Activated T-cell treated with anti-CD3 and anti-CD28 coated beads, Interleukin-2, amount 50 U/mL, for 72 hours (primary cell): ENCODE measurements at places on chromosomes 2 and 18. TPM values are rescaled to one million over a fixed set of nuclear protein-coding genes. Genes with fewer than 3 reads are reported as not detected.

The FNDC4 gene
- 0.19 TPM for total RNA-seq

GRCh38 chr18:61502472-61502871 lies 169.2 kb downstream of the CDH20 start:
- peak; percentile 3 for DNase-seq
- H3K4me3 ChIP-seq = no peak overlapping the region
- H3K27ac ChIP-seq = no peak overlapping the region
- H3K27me3 ChIP-seq = peaks cover 9% of the 10 kb centered on the region

GRCh38 chr18:70261141-70261788 lies 27.6 kb upstream of the SOCS6 start:
- DNase-seq = no peak
- no peaks in the 10 kb centered on the region for H3K4me1 ChIP-seq
- H3K4me3 ChIP-seq = no peak overlapping the region
- H3K27me3 ChIP-seq = peaks cover 12% of the 10 kb centered on the region

DNA sequence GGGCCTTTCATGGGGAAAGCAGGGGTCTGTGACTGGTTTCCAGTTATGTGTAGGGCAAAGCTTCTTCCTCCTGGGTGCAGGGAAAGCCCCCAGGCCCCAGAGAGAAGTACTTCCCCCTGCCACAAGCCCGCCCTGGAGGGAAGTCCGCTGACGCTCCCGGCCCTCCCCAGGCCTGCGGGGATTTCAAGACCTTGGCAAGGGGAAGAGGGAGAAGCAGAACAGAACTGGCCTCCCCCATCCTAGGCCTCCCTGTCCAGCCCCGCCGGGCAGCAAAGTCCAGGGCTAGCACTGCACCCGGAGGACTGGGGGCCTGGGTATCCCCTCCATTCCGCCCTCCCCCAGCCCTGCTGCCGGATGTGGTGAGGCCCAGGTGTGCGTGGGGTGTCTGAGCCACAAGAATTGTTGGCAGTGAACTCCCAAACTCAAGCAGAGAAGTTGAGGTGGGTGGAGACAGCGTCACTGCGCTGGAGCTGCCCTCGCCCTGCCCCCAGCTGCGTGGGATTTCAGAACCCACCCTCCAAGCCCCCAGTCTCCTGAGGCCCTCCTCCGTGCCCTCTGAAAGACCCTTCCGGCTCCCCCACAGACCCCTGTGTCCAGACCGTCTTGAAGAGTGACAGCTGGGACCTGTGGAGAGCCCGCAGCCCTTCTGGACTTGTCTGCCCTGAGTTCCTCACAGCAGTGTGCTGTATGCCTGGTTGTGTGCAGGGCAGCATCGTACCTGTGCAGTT lies 1.1 kb upstream of the DUSP2 start:
- peak overlapping the region; percentile 94 for H3K27ac ChIP-seq
- H3K27me3 ChIP-seq = no peaks in the 10 kb centered on the region
- peaks cover 19% of the 10 kb centered on the region for H3K36me3 ChIP-seq
- DNase-seq = peak; percentile 94
- H3K4me1 ChIP-seq = peaks cover 73% of the 10 kb centered on the region
- peak overlapping the region; percentile 76 for H3K4me3 ChIP-seq

The DNAJC5G gene
- total RNA-seq = not detected

The LCT gene
- 0.29 TPM for total RNA-seq

DNA sequence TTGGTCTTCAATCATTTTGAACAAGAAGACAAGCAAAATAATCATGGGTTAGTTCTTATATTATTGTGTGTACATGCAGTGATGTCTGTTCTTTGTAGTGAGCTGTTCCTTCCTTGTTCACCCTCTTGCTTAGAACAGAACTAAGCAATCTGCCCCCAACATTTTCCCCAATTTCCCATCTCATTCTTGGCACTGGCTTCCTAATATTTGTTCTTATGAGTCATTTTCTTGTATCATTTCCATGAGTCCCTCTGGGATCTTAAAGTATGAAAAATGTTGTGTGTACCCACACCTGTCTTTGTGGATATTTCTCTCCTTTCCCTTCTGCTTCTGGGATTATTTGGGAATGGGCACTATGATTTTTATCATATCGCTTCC lies 3.5 kb upstream of the IL1B start:
- no peak overlapping the region for H3K4me3 ChIP-seq
- H3K27me3 ChIP-seq = peaks cover 48% of the 10 kb centered on the region
- no peaks in the 10 kb centered on the region for H3K4me1 ChIP-seq

The GALNT3 gene
- 16.2 TPM for total RNA-seq

DNA sequence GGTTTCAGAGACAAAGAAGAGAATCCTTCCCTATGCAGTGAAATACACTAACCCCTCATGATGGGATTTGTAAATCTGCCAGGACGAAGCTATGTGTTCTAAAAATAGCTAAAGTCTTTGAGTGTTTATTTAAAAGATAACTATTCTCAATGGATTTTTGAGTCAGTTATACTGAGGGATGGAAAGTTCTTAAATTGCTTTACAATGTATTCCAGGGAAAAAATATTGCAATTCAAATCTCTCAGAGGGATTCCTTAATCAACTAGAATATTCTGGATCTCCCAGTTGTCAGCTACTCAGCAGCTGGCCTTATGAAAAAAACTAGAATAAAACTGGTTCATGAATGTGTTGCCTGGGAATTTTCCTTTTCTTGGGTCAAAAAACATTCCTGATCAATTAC lies 312.4 kb downstream of the PLCL1 start:
- no peak overlapping the region for H3K27ac ChIP-seq

DNA sequence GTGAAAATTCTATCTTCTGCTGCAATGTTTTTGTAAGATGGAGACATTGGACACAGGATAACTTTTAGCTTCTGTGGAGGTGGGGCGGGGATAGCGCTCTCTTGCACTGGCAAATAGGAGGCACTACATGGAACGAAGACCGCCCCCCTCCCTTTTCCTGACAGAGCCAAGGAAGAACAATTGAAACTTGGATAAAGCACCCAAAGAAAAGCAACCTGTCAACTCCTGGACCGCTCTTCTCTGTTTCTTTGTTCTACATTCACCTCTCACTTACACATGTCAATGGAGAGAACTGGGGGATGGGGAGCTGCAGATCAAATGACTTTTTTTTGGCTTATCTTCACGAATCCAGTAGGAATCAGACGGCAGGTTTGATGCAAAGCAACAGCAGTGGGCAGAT lies 126.3 kb upstream of the CHAC2 start:
- no peak overlapping the region for H3K4me3 ChIP-seq
- DNase-seq = no peak
- no peaks in the 10 kb centered on the region for H3K27me3 ChIP-seq
- no peak overlapping the region for H3K27ac ChIP-seq
- H3K4me1 ChIP-seq = no peaks in the 10 kb centered on the region
- no peaks in the 10 kb centered on the region for H3K36me3 ChIP-seq

DNA sequence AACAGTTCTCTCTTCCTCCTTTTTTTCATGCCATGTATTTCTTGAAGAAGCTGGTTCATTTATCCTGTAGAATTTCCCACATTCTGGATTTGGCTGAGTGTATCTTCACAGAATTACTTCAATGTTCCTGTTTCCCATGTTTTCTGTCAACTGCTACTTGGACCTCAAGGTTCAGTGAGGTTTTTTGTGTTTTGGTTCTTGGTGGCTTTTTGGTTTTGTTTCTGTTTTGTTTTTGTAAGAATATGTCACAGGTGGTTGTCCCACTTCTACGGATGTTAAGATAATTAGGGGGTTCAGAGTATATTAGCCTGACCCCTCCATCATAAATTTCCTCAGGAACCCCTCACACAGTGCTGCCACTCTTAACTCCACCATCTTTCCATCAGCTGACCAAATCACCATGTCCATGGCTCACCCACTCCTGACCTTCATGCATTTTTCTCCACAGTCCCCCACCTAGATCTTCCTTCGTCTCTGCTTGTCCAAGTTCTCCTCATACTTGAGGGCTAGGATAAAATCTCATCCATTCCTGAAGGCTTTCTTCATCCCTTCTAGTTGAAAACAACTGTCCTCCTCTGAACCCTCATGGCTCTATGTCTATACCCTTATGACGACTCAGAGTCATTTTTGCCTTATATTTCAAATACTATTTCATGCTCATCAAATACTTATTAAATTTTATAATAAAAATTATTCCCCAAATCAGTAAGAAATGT lies 40.4 kb downstream of the PLEKHM3 start:
- H3K4me3 ChIP-seq = no peak overlapping the region
- H3K4me1 ChIP-seq = peaks cover 15% of the 10 kb centered on the region
- H3K36me3 ChIP-seq = peaks cover 2% of the 10 kb centered on the region
- H3K27me3 ChIP-seq = no peaks in the 10 kb centered on the region

DNA sequence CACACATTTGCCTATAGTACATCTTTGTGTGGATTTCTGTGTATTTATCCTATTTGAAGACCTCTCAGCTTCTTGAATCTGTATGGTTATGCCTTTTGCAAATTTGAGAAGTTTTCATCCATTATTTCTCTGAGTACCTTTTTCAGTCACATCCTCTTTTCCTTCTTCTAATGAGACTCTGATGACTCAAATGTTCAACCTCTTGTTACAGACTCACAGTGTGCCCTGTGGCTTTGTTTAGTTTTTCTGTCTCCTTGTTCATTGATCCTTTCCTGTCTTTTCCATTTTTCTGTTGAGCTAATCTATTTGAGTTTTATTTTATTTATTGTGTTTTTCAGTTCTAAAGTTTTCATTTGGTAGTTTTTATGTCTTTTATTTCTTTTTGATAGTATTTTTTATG lies 87.0 kb upstream of the LRP1B start:
- H3K4me1 ChIP-seq = no peaks in the 10 kb centered on the region
- no peaks in the 10 kb centered on the region for H3K27me3 ChIP-seq
- no peak overlapping the region for H3K4me3 ChIP-seq

DNA sequence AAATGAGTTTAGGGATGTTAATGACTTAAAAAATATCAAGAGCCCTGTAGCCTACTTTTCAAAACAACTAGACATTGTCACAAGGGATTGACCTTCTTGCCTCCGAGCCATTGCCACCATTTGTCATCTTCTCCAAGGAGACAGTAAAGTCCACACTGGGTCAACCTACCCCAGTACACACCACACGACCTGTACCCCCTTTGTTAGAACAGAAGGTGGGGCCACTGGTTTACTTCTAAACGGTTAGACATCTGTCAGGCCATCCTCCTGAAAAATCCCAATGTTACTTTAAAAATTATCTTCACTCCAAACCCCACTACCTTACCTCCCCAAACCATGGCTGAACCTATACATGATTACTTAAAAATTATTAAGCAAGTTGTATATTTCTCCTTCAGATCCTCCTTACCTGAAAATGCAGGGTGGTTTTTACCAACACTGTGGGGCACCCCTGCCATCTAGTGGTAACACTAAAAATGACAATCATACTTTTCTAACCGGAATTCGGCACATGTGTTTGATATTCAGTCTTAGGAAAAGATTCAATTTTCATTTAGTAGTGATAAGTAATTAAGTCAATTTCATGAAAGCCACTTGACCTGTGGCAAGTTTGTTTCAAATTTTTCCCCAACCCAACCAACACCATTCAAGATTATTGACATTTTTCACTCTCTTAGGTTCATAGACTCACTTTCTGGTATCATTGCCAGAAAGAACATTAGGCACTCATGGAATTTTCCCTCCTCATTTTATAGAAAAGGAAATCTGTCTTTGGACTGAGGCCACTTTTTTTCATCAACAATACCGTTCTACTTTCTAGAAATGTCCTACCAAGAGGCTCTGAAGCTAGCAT lies 265.3 kb upstream of the PKDCC start:
- peaks cover 18% of the 10 kb centered on the region for H3K27me3 ChIP-seq
- no peaks in the 10 kb centered on the region for H3K4me1 ChIP-seq
- H3K4me3 ChIP-seq = no peak overlapping the region
- no peaks in the 10 kb centered on the region for H3K36me3 ChIP-seq
- no peak overlapping the region for H3K27ac ChIP-seq

DNA sequence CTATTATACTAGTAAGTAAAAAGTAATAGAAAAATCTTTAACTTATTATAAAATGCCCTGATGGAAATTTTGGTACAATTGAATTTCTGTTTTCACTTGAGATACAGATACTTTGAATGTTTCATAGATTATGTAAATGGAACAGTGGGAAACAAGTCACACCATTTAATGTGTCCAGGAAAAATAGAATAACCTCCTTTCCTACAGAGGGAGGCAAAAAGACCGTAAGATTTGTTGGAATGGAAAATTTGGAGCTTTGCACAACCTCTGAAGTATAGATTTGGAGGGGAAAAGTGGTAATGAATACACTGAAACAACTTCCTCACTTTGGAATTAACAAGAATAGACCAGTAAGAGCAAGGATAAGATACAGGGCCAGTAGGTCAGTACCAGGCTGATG lies 149.2 kb upstream of the L3MBTL4 start:
- peaks cover 5% of the 10 kb centered on the region for H3K4me1 ChIP-seq
- no peak overlapping the region for H3K4me3 ChIP-seq
- H3K36me3 ChIP-seq = no peaks in the 10 kb centered on the region
- H3K27me3 ChIP-seq = no peaks in the 10 kb centered on the region
- H3K27ac ChIP-seq = no peak overlapping the region
- no peak for DNase-seq

The LOXHD1 gene
- total RNA-seq = 0.05 TPM

The NOSTRIN gene
- total RNA-seq = not detected

- H3K27me3 ChIP-seq = no peaks in the 10 kb centered on the region
- H3K27ac ChIP-seq = no peak overlapping the region
- H3K36me3 ChIP-seq = no peaks in the 10 kb centered on the region
- peaks cover 16% of the 10 kb centered on the region for H3K4me1 ChIP-seq
These were observed 5.3 kb upstream of the NCL start for GRCh38 chr2:231469583-231469950.

The ACMSD gene
- total RNA-seq = not detected
